ENCODE measurements at places on chromosomes 13 and 19.

- DNase-seq = no peak
Measured at GRCh38 chr19:48975947-48976847, 11.1 kb downstream of the FTL start.

- DNase-seq = no peak
Measured at GRCh38 chr13:108437496-108437895, 168.0 kb downstream of the TNFSF13B start.

DNA sequence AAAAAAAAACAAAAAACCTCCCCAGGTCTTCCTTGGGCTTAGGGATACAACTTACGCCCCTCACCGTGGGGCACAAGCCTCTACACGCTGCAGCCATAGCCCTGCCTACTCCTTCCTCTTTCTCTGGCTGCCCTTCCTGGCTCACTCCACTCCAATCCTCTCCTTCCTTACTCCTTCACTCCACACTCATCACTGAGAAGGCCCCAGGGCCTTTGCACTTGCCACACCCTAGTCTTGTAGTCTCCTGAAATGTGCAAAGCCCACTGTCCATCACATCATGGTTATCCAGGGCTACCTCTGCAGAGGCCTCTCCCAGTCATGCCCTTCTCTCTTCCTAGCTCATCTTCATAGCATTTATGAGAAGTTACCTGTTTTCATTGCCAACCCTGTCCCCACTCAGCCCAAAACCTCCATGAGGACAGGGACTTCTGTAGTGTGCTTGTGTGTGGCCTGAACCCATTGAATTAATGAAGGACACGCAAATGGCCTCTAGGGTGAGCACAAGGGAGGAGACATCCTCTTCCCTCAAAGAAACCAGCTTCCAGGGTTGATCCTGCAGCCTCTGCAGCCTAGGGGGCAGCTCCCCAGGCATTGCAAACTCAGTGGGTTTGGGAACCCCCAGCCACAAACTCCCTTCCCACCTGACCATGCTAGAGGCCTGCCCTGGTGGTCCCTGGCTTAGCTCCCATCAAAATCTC lies 7.9 kb upstream of the HSH2D start:
- no peak for DNase-seq

GRCh38 chr13:101394605-101395004 lies 21.7 kb downstream of the NALCN start:
- DNase-seq = no peak

- no peak for DNase-seq
Measured at GRCh38 chr13:44576351-44577235, 463 bp upstream of the TSC22D1 start.

DNA sequence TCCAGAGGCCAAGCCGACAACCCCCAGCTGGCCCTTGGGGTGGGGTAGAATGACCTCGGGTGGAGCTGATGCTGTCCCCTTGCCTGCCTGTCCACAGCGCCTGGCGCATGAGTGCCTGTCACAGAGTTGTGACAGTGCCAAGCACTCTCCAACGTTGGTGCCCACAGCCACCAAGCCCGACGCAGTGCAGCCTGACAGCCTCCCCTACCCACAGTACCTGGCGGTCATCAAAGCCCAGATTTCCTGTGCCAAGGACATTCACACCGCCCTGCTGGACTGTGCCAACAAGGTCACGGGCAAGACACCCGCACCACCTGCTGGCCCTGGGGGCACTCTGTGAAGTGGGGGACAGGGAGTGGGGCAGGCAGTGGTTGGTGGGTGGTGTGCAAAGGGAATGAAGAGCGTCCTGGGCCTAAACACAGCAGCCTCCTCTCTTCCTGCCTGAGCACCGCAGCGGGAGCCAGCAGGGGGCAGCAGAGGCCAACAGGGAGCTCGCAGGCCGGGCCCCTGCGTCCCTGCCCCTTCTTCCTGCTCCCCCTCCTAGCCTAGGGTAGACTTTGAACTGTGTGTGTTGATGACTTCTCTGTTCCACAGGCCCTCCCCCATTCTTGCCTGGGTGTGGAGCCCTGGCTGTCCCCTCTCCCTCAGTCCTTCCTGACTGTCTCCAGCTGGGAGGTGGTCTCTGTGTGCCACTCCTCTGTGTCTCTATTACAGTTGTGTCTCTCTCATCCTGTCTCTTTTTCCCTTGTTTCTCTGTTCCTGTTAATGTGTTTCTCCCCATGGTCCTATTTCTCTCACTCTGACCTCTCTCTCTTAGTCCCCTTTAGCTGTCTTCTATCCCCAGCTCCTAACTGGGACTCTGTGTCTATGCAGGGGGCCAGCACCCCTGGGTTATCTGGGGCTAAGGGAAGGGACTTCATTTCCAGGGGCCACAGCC lies 6.5 kb downstream of the MED29 start:
- DNase-seq = no peak

- no peak for DNase-seq
Measured at GRCh38 chr13:27250833-27251165, 559 bp upstream of the RPL21 start.

DNA sequence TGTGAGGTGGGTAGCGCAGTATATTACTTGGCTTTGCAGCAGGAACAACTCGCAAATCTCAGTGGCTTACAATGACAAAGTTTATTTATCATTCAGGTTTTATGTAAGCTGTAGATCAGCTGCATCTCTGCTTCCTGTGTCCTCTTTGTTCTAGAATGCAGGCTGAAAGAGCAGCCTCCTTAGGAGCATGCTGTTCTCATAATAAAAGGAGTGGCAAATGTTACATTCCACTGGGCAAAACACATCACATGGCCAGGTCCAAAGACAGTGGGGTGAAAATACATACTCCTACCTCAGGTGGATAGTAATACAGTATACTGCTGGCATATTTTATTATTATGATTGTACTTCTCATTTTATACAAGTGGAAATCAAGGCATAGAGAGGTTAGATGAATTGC lies 1.2 kb upstream of the CSNK1A1L start:
- no peak for DNase-seq

DNA sequence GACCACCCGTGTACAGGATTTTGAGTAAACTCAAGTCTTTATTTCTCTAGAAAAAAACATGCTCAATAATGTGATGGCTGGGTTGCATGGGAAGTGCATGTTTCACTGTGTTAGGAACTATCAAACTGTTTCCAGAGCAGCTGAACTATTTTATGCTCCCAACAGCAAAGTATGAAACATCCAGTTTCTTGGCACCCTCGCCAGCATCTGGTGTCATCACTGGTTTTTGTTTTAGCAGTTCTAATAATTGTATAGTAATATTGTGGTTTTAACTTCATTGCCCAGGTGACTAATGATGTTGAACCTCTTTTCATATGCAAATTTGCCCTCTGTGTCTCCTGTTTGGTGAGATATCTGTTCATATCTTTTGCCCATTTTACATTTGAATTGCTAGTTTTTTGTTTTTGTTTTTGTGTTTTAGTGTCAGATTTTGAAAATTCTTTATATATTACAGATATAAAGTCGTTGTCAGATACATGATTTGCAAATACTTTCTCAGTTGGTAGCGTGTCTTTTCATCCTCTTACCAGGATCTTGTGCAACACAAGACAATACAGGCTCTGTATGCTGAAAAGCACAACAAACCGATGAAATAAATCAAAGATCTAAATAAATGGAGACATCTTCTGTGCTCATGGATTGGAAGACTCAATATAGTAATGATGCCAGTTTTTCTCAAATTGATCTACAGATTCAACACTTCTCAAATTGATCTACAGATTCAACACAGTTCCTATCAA lies 87.8 kb downstream of the IPO5 start:
- DNase-seq = no peak

- DNase-seq = no peak
Measured at GRCh38 chr19:6803036-6803404, 30.5 kb downstream of the VAV1 start.

- no peak for DNase-seq
Measured at GRCh38 chr19:10962863-10963262, 2.0 kb downstream of the SMARCA4 start.

- no peak for DNase-seq
Measured at GRCh38 chr13:59680429-59681024, 483.2 kb downstream of the DIAPH3 start.

DNA sequence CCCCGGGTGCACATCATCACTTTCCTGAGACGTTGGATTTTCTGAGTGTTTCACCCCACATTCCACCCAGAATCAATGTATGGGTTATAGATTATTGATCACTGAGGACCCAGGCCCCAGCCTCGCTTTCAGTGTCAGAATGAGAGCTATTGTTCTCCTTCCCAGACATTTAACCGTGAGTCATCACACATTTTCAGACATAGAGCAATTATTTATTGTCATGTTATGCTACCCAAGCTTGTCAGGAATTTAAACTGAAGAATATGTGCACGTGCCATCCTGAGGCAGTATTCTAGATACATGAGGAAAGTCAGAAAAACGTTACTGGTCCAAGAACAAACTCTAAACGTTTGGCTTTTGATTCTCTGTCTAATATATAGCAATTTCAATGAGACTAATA lies 276.6 kb upstream of the ZNF507 start:
- no peak for DNase-seq

GRCh38 chr13:47672245-47673008 lies 328.6 kb downstream of the SUCLA2 start:
- DNase-seq = peak; percentile 41

- DNase-seq = no peak
Measured at GRCh38 chr19:54186351-54186750, 3.0 kb downstream of the MBOAT7 start.

DNA sequence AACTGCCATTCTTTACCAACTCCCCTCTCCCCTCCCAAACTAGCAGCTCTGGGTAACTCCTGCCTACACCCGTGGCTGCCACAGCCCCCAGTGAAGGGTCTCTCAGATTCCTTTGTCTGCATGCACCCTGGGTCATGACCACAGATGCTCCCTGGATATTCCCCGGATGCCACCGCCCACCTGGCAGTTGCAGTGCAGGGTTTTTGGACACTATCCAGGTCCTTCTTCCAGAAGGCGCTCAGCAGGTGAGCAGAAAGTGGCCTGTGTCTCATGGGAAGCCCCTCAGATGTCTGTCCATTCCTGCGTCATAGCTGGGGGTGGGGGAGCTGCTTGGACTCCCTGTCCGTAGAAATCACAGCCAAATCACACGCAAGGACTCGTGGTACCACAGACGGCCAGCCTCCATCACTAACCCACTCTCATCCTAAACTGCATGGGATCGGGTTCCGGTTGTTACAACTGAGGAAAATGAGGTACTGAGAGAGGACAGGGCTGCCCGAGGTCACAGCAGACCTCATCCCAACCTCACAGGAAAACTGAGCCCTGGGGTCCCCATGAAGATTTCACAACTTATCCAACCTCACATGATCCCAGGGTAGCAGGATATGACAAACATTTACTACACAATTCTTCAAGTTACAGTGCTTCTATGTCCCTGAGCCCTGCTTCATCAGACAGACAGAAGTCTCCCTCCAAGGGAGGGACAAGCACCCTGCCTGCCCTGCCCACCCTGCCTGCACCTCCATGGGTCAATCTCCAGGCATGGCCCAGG lies 38.6 kb downstream of the ELL start:
- DNase-seq = no peak

GRCh38 chr13:94079876-94080275 lies 399.6 kb downstream of the DCT start:
- DNase-seq = peak; percentile 67

DNA sequence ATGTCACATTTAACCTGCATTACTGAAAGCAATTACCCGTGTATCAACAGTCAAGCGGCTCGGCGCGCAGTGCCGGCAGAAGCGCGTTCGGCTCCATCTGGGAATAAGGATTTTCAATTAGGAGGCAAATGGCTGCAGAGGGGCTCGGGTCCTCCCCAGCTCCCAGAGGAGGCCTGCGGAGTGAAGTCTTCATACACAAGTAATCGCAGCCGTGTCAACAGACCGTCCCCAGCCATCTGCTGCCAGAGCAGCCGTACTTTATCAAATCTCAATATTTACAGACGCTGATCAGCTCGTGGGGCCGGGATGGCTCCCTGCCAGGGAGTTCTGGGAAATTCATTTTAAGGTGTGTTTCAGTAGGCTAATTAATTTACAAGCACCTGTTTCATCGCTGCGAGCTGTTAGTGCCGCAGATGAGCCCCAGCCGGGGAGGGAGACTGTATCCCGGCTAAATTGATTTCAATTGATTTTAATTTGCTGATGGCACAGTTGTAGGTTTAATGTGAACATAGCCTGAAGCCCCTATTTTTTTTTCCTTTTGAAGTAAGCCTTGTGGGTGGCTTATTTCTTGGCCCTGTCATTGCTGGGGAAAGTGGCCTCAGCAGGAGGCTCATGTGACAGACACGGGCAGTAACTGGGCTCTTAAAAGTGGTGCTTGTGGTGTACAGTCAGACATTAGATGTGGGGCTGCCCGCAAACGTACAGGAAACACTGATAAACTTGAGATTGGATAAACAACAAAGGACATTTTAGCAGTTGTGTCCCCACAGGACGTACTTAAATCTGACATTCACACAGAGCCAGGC lies 252.7 kb downstream of the TEX29 start:
- no peak for DNase-seq

GRCh38 chr19:3698974-3699740 lies 1.1 kb downstream of the PIP5K1C start:
- DNase-seq = no peak

GRCh38 chr19:12975221-12975741 lies 5.9 kb downstream of the DAND5 start:
- DNase-seq = no peak

GRCh38 chr19:40689339-40690049 lies 957 bp downstream of the NUMBL start:
- DNase-seq = no peak

- no peak for DNase-seq
Measured at GRCh38 chr19:17616961-17617806, 61.7 kb downstream of the COLGALT1 start.

GRCh38 chr19:47766359-47766620 lies 12.2 kb upstream of the SELENOW start:
- no peak for DNase-seq

GRCh38 chr13:42378383-42378780 lies 106.4 kb downstream of the AKAP11 start:
- DNase-seq = no peak

GRCh38 chr13:40495621-40496001 lies 170.8 kb downstream of the FOXO1 start:
- DNase-seq = no peak

GRCh38 chr13:111927181-111927540 lies 139.8 kb upstream of the SOX1 start:
- no peak for DNase-seq
